Fibroblast of lung (primary cell): ENCODE measurements at places on chromosomes 11 and 22.

GRCh38 chr11:10982704-10983510, 125.1 kb upstream of the ZBED5 start:
- no peak for DNase-seq

DNA sequence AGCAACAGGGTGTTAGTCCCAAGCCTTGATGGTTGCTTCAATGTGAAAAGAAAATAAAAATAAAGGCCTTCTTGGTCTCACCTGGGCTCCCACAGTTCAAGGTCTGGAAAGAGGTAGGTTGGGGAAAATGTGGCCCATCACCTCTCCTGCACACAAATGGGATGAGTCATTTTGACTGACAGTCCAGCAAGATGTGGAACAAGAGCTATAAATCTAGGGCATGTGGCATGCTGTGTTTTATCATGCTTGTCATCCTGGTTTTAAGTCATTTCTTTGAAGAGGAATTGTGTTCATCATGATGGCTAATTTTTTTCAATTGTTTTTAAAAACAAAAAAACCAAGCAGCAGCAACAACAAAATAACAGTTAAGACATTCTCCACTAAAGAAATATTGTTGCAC, 503.7 kb downstream of the NTM start:
- no peak for DNase-seq

DNA sequence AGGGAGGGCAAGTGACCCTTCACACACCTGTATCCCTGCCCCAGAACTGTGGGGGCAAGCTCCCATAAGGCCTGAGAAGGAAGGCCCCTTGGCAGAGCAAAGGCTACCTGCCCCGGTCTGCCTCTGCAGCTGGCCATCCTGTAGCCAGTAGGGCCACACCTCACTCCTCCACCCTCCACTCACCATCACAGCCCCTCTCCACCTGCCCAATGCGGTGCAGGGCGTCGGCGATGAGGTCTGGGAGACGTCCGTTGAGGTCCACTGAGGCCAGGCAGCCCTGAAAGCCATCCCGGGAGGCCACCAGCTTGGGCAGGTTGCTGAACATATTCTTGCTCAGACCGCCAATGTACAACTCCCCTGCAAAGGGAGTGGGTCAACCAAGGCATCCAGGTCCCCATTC, 57.5 kb downstream of the SLC22A12 start:
- DNase-seq: no peak

GRCh38 chr22:31173386-31174145, 13.6 kb downstream of the RNF185 start:
- peak; percentile 93 for DNase-seq

- peak; percentile 91 for DNase-seq
These were observed 178.2 kb downstream of the LRRC4C start for GRCh38 chr11:41281131-41281742.
